ENCODE measurements at places on chromosomes 7 and 10. TPM values are rescaled to one million over a fixed set of nuclear protein-coding genes. Genes with fewer than 3 reads are reported as not detected.

Gene IFRD1
- 93.3 TPM for total RNA-seq

Gene SHH
- 0.63 TPM for total RNA-seq

Gene GIMAP2
- total RNA-seq = 1.9 TPM

Gene DOCK1
- 22.8 TPM for total RNA-seq

Gene RELN
- total RNA-seq = 67.9 TPM

Gene MRLN
- total RNA-seq = 1.3 TPM

Gene CABCOCO1
- total RNA-seq = 1.6 TPM

Gene WNT8B
- total RNA-seq = 0.31 TPM

Gene TMEM184A
- not detected for total RNA-seq

Gene CRHR2
- total RNA-seq = 2.8 TPM

Gene FEZF1
- not detected for total RNA-seq
